ENCODE measurements at places on chromosomes 6 and 20.

GRCh38 chr20:11935212-11936154, 17.8 kb downstream of the BTBD3 start:
- DNase-seq = no peak

DNA sequence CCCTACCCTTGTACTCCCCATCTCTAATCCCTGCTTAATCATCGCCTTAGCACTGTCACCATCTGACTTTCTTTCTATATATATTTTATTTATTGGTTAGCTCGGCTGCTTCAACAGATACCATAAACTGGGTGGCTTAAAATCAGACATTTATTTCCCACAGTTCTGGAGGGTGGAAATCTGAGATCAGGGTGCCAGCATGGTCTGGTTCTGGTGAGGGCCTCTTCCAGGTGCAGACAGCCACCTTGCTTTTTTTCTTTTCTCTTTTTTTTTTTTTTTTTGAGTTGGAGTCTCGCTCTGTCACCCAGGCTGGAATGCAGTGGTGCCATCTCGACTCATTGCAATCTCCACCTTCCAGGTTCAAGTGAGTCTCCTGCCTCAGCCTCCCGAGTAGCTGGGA, 127.5 kb upstream of the ESR1 start:
- no peak for DNase-seq

- DNase-seq = no peak
Measured at GRCh38 chr20:63831993-63832686, 1.1 kb upstream of the ZBTB46 start.

GRCh38 chr20:57082357-57082945, 184.0 kb downstream of the BMP7 start:
- no peak for DNase-seq

- DNase-seq = no peak
Measured at GRCh38 chr6:72720464-72720863, 98.6 kb downstream of the KCNQ5 start.

GRCh38 chr20:36629719-36630681, 16.0 kb downstream of the SLA2 start:
- DNase-seq = no peak

DNA sequence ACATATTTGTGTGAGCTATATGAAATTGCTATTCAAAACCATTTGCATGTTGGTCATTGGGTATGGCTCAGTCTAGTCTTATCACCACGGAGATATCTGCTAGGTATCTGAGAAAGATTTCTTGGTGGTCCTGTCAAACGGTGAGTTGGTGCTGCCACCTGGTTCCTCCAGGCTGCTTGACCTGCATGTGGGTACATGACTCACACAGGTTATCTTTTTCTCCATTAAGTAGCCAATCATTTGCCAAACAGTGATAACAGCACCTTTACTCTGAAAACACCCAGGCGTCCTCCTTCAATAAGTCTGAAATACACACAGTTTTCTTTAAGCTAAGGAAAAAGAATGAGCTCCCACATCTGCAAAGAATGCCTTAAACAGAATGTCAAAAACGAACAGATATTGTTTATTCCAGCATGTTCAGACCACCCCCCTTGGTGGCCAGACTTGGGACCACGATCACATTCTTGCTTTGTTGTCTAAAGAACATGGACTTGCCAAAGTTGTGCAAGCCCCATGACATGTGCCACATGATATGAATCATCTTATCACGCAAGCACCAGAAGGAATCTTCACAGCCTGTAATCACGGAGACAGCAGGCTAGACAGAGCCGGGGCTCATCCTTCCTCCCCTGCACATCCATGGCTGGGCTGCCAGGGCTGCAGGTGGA, 200.7 kb upstream of the THBS2 start:
- DNase-seq = no peak

DNA sequence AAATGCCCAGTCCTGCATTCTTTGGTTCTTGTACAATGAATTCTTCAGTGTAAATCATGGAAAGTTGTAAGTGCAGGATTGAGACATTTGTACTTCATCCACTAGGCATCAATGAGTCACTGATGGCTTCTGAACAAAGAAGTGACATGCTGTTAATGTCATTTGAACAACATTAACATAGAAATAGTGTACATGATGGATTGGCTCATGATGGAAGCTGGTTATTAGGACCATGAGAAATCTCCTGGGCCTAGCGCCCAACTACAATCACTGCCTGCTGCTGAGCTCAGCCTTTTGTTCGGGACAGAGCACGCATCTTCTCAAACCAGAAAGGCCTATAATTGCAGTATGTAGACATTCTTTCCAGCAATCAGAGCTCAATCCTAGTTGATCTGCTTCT, 316.8 kb upstream of the TSHZ2 start:
- no peak for DNase-seq

GRCh38 chr20:45510242-45510862, 5.1 kb downstream of the SPINT3 start:
- DNase-seq = no peak

GRCh38 chr6:68760941-68761676, 126.0 kb downstream of the ADGRB3 start:
- no peak for DNase-seq

GRCh38 chr6:37544530-37544929, 44.8 kb upstream of the CCDC167 start:
- DNase-seq = no peak

- no peak for DNase-seq
Measured at GRCh38 chr6:56022678-56023077, 147.3 kb upstream of the BMP5 start.

DNA sequence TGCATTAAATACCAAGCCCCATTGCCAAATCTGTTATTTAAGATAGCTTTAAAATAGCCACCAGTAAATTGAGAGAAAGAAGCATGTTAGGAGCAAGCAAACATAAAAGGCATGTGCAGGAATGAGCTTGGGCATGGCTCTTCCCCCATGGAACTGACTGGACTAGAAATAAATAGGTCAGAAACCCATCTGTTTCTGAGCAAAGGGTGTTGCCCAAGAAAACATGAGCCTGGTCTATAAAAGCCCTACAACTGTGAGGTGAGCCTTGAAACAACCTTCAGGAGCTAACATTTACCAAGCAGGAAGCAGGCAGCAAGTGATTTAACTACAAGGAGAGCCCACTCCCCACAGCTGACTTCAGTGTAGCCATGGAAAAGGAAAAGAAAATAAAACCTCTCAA, 126.3 kb downstream of the C6orf118 start:
- no peak for DNase-seq

Measured in activated CD4-positive, CD25-positive, alpha-beta regulatory T cell treated with anti-CD3 and anti-CD28 coated beads, Interleukin-2, amount 50 U/mL, for 72 hours (primary cell).